ENCODE measurements at places on chromosomes 6 and 20. TPM values are rescaled to one million over a fixed set of nuclear protein-coding genes. Genes with fewer than 3 reads are reported as not detected.
A peak's percentile ranks its signal among the peaks of the same experiment; 100 is the strongest.

- peaks cover 2% of the 10 kb centered on the region for H3K4me1 ChIP-seq
- no peak overlapping the region for H3K4me3 ChIP-seq
- H3K27me3 ChIP-seq, result no peaks in the 10 kb centered on the region
- peak; percentile 69 for DNase-seq
- H3K36me3 ChIP-seq, result no peaks in the 10 kb centered on the region
Measured at GRCh38 chr6:130622142-130622541, 205.1 kb upstream of the SMLR1 start.

DNA sequence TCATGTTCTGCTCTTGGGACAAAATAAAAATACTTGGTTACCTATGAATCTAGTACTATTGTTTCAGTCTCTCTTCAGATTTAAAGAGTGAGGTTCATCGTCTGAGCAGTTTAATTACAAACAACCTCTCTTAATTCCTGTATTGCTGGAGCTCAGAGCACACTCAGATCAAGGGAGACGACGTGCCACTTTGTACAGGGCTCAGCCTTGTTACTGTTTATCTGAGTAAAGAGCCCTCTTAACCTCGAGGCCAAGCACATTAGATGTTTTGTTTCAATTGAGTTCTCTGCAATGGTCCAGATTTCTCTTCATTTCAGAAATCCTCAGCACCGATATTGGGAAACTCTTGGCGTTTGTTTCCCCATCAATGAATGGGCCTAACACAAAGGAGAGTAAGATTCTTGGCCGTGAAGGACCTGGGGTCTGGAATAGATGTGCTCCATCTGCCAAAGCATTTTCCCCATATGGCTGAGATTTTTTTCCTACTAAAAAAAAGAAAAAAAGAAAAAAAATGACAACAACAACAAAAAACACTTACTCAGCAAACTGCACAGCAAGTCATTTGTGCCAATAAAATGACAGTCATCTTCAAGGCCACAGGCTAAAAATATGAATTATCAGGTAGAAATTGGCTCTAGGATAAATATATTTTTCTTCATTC, 82.6 kb upstream of the CCN6 start:
- H3K27ac ChIP-seq, result no peak overlapping the region
- peaks cover 2% of the 10 kb centered on the region for H3K27me3 ChIP-seq
- DNase-seq, result no peak
- H3K4me1 ChIP-seq, result peaks cover 9% of the 10 kb centered on the region

- peak; percentile 70 for DNase-seq
- H3K27ac ChIP-seq, result no peak overlapping the region
- no peaks in the 10 kb centered on the region for H3K4me1 ChIP-seq
- no peak overlapping the region for H3K4me3 ChIP-seq
Measured at GRCh38 chr6:135280375-135281136, 99.4 kb downstream of the MYB start.

GRCh38 chr20:11755071-11755841, 162.4 kb upstream of the BTBD3 start:
- H3K27me3 ChIP-seq, result no peaks in the 10 kb centered on the region
- no peaks in the 10 kb centered on the region for H3K4me1 ChIP-seq
- H3K36me3 ChIP-seq, result no peaks in the 10 kb centered on the region
- H3K4me3 ChIP-seq, result no peak overlapping the region
- DNase-seq, result no peak

DNA sequence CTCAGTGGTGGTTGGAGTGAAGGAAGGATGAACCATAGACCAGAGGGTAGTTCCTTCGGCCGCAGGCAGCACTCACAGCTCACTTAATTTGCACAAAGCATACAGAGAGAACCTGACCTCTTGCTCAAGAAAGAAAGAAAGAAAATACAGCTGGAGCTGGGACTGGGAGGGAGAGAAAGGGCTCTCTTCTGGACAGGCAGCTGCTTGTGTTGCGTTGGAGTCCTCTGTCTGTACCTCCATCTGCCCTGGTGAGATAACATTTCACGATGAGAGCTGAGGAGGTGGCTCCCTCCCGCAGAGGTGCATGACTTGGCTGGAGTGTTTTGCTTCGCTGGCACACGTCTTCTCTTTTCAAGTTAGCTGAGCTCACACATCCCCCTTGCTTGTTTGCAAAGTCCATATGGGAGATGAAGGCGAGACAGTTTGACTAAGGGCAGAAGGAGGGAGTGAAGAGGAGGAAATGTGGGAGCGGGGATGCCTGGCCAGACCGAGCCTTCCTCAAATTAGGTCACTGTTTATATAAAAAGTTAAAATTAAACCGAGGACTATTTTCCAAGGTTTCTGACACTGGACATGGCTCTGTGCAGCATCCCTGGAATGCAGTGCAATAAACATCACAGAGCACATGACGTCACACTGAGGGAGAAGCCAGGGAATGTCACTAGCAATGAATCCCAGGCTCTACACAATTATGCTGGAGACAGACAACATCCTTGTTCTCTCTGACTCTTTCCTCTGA, 359.4 kb downstream of the CD83 start:
- H3K4me1 ChIP-seq, result peaks cover 22% of the 10 kb centered on the region

- H3K27ac ChIP-seq, result no peak overlapping the region
- peaks cover 8% of the 10 kb centered on the region for H3K4me1 ChIP-seq
- DNase-seq, result peak; percentile 24
- peaks cover 15% of the 10 kb centered on the region for H3K36me3 ChIP-seq
Measured at GRCh38 chr20:44970243-44970757, 4.0 kb downstream of the STK4 start.

GRCh38 chr6:108942556-108943492, 94.6 kb downstream of the ARMC2 start:
- DNase-seq, result no peak
- no peak overlapping the region for H3K4me3 ChIP-seq
- peaks cover 16% of the 10 kb centered on the region for H3K4me1 ChIP-seq
- no peaks in the 10 kb centered on the region for H3K36me3 ChIP-seq
- no peaks in the 10 kb centered on the region for H3K27me3 ChIP-seq

DNA sequence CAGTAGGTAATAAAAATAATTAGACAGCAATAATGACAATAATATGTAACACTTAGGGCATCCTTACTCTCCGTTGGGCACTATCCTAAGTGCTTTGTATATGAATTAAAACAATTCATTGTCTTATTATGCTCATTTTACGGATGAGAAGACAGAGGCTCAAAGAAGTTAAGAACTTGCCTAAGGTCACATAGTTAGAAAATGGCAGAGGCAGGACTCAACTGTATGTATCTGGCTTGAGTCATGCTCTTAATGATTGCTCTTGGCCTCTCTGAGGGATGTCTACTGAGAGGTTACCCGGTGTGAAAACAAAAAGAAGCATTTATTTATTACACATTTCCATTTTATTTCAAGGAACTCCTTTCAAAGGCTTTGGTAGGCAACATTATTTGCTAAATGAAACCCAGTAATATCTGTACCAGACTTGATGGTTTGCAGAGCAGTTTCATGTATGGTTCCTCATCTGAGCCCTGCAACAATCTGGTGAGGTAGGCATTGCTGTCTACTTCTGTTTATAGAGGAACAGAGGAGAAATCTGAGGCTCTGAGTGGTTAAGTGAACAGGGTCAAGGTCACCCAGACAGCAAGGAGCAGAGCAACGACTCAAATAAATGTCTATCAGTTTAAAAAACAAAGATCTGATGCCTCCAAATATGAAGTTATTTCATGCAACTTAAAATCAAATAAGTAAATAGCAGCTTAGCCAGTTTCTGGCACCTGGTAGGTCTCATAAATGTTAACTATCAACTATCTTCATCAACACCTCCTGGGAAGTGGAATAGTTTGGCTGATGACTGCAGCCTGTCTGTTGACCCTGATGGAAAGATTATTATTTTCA, 4.2 kb upstream of the PARD6B start:
- H3K27me3 ChIP-seq, result no peaks in the 10 kb centered on the region
- peaks cover 16% of the 10 kb centered on the region for H3K4me1 ChIP-seq
- no peaks in the 10 kb centered on the region for H3K36me3 ChIP-seq
- H3K4me3 ChIP-seq, result no peak overlapping the region
- no peak overlapping the region for H3K27ac ChIP-seq

GRCh38 chr20:53655625-53656292, 62.1 kb upstream of the ZNF217 start:
- no peaks in the 10 kb centered on the region for H3K36me3 ChIP-seq
- H3K4me1 ChIP-seq, result peaks cover 26% of the 10 kb centered on the region
- DNase-seq, result peak; percentile 65
- H3K27me3 ChIP-seq, result no peaks in the 10 kb centered on the region
- H3K27ac ChIP-seq, result peak overlapping the region; percentile 50
- H3K4me3 ChIP-seq, result no peak overlapping the region

GRCh38 chr6:169273511-169273910, 19.9 kb upstream of the THBS2 start:
- H3K4me3 ChIP-seq, result no peak overlapping the region
- peaks cover 12% of the 10 kb centered on the region for H3K4me1 ChIP-seq
- H3K27ac ChIP-seq, result no peak overlapping the region
- no peaks in the 10 kb centered on the region for H3K36me3 ChIP-seq
- DNase-seq, result no peak

DNA sequence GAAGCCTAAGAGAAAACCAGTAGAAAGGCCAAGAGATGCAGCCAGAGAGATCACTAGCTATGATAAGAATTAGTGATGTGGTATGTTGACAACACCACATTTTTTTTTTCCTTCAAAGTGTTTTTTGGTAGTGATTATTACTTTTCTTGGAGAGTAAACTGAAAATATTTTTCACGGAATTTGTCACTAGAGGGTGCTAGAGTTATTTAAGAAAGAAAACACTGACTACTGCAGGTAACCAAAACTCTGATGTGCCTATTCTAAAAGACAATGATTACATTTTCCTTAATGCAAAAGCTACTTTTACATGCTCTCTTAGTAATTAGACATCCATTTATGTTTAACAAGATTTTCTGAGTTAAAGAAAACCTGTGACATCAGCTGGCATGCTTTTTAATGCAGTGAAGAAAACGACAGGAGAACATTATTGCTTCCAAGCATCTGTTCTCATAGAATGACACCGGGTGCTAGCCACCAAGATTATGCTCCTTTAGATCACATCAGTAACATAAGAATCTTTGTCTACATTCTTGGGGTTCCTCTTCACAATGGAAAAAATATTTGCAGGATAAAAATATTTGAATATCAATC, 28.8 kb downstream of the RWDD2A start:
- peaks cover 5% of the 10 kb centered on the region for H3K4me1 ChIP-seq
- no peak overlapping the region for H3K27ac ChIP-seq
- DNase-seq, result peak; percentile 54
- no peaks in the 10 kb centered on the region for H3K27me3 ChIP-seq

DNA sequence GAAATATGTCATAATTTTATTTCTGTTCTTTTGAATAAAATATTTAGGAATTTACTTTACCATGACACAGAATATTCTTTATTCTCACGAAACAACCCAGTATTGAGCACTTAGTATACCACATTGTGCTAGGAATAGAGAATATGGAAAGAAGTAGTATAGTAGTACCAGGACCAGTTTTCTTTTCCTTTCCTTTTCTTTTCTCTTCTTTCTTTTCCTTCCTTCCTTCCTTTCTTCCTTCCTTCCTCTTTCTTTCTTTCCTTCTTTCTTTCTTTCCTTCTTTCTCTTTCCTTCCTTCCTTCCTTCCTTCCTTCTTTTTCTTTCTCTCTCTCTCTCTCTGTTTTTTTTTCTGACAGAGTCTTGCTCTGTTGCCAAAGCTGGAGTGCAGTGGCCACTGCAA, 7.5 kb upstream of the PLCB4 start:
- H3K36me3 ChIP-seq, result no peaks in the 10 kb centered on the region
- H3K4me3 ChIP-seq, result no peak overlapping the region
- H3K27ac ChIP-seq, result no peak overlapping the region
- H3K27me3 ChIP-seq, result no peaks in the 10 kb centered on the region
- DNase-seq, result no peak

DNA sequence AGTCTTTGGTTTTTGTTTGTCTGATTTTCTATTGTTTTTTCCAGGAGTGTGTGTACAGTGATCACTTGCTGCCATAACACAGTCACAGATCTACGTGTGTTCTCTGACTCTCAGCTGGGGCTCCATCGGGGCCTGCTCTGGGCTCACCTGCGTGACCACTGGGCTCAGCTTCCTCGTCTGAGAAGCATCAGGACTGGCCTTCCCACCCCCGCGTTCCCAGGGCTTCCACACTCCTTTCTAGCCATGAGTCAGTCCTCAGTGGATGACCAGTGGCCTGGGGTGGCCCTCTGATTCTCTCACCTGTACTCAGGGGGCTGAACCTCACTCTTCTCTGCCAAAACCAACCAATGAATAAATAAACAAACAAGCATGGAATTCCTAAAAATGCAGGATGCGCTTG, 14.5 kb downstream of the THBS2 start:
- H3K36me3 ChIP-seq, result peaks cover 34% of the 10 kb centered on the region
- no peaks in the 10 kb centered on the region for H3K4me1 ChIP-seq
- no peak overlapping the region for H3K4me3 ChIP-seq
- DNase-seq, result no peak
- H3K27me3 ChIP-seq, result no peaks in the 10 kb centered on the region

DNA sequence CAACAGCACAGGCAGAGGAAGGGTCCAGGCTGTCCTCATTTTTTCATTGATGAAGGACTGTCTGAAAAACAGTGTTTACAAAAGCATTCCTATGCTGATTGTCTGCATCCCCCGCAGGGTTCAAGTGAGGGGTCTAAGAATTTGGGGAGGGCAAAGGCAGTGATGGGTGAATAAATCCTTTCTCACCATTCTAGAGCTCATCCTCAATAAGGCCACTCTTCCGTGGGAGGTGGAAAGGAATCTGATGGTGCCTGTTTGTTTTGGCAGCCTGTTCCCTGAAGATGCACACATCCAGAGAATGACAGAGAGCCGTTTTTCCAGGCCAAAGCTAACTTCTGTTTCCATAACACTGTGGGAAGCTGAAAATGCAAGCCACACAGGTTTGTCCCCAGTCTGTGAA, 164.5 kb downstream of the MOXD1 start:
- peaks cover 6% of the 10 kb centered on the region for H3K4me1 ChIP-seq
- peak; percentile 51 for DNase-seq
- H3K4me3 ChIP-seq, result no peak overlapping the region
- no peak overlapping the region for H3K27ac ChIP-seq
- H3K36me3 ChIP-seq, result no peaks in the 10 kb centered on the region
- H3K27me3 ChIP-seq, result no peaks in the 10 kb centered on the region

DNA sequence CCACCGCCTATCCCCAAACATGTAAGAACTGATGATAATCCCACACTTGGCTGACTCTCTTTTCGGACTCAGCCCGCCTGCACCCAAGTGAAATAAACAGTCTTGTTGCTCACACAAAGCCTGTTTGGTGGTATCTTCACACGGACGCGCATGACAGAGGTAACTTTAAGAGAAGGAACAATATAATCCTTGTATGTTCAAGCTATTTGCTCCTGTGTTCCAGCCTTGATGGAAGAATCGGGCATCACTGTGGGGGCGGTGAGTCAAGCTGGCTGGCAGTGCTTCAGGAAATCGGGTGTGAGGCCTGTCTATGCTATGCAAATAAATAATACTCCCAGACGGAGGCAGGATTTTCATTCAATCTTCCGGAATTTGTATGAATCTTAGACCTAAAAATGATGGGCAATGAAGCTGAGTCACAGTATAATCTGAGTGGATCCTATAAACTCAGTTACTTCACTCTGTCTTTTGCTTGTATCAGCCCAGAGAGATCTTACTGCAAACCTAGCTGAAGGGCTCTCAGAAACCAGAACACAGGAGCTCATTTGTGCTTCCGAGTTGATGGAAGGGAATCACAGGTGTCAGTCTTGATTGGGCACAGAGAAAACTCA, 45.2 kb upstream of the NT5E start:
- peak; percentile 95 for DNase-seq
- H3K27me3 ChIP-seq, result no peaks in the 10 kb centered on the region
- peaks cover 44% of the 10 kb centered on the region for H3K4me1 ChIP-seq
- H3K4me3 ChIP-seq, result no peak overlapping the region

The FNDC1 gene
- polyA plus RNA-seq, result 0.03 TPM

The PHACTR1 gene
- not detected for polyA plus RNA-seq

The CAPN11 gene
- not detected for polyA plus RNA-seq

The PCNA gene
- polyA plus RNA-seq, result 185 TPM

The GSTA2 gene
- not detected for polyA plus RNA-seq

The LIN28B gene
- polyA plus RNA-seq, result not detected

The ENPP5 gene
- polyA plus RNA-seq, result not detected

Measured in IMR-90 (cell line).